Left renal cortex interstitium (tissue), 4 donors: ENCODE measurements at places on chromosomes 5 and 9. TPM values are rescaled to one million over a fixed set of nuclear protein-coding genes. Genes with fewer than 3 reads are reported as not detected.

FGF10 gene
- 8.9 TPM for polyA plus RNA-seq

GRCh38 chr9:4980086-4980727 is 4.9 kb upstream of the JAK2 start:
- DNase-seq = no peak

DNA sequence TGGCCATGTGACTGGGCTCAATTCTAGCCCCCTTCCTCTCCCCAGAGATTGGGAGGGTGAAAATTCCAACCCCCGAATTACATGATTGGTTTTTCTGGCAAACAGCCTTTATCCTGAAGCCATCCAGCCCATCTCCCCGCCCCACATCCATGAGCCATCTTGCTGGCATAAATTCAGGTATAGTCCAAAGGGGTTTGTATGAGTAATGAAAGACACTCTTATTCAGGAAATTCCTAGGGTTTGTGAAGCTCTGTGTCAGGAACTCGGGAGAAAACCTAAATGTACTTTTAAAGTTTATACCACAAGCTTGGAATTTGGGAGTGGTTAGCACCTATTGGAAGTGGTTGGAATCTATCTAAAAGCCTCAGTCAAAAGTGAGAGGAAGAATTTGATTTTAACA is 80.6 kb upstream of the SIMC1 start:
- no peak for DNase-seq

DNA sequence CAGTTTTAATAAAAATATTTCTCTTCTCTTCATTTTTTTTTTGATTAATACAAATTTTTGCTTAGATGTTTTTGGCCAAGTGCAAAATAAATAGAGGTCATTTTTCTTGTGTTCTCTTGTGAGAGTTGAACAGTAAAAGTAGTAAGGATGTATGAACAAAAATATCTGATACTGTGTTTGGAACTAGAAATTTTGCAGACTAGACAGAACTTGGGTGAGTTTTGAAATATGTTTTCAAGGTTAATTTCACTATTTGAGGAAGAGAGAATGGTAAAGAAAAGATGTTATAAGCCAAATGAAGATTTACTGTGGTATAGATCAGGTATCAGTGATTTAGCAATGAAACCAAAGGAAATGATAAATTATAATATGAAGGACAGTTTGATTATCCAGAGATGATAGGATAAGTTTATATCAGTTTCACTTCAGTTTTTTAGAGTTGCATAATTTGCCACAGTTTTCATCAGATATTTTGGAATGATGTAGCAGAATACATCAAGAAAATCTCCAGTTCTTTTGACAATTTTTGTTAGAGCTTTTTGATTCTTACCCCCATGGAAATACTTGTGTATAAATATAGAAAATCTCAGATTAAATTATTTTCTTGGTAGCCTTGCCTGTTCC is 147.9 kb upstream of the VCAN start:
- DNase-seq = no peak

GRCh38 chr5:179955630-179956029 is 47.9 kb upstream of the TBC1D9B start:
- no peak for DNase-seq

IL13 gene
- not detected for polyA plus RNA-seq

- DNase-seq = no peak
These were observed 12.4 kb downstream of the POLK start for GRCh38 chr5:75524071-75524470.

- DNase-seq = no peak
These were observed 254.2 kb upstream of the TRPC7 start for GRCh38 chr5:136619556-136619955.

CFAP77 gene
- polyA plus RNA-seq = 1.5 TPM

DNA sequence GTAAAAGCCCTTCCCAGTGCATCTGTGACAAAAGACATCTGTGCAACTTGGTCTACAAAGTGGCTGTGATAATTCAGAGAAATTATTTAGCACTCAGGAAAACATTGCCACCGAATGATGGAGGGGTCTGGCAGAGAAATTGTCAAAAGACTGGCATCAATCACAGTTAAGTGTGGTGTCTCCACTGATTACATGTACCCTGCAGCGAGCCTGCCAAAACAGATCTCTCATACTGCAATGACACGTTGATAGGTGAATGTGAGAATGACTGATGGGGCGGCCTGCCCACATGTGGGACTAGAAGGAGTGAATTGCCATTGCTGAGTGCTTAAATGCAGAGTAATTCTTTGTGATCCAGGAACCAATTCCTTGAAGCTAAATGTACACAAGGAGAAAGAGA is 136.4 kb upstream of the PCSK5 start:
- no peak for DNase-seq

DNA sequence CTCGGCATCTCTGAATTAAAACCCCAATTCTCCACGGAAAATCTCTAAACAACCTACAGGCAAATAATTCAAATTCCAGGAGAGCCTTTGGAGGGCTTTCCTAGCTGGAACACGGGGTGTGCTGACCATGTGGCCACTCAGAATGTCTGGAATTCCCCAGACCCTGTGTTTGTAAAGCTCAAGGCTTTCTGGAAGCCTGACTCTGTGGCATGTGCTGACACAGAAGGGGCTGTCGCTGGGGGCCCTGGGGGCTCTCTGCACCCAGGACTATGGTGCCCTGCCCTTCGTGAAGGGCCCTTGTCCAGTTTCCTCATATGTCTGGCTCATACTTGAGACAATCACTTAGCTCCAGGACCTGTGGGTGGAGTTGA is 29.0 kb upstream of the BOD1 start:
- DNase-seq = no peak

DNA sequence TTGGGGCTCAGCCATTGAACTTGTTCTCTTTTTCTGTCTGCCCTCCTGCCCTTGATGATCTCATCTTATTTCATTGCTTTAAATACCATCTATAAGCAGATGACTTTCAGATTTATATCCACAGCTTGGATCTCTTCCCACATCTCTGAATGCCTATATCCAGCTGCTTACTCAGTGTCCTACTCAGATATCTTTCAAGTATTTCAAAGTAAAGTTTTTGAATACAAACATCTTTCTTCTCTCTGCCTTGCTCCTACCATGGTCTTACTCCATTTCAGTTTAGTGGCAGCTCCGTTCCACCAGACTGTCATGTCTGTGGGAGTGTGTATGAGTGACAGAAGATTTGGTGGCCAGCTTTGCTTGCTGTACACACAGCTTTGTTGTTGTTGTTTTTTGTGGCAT is 59.7 kb downstream of the ERBIN start:
- DNase-seq = peak; percentile 2

DNA sequence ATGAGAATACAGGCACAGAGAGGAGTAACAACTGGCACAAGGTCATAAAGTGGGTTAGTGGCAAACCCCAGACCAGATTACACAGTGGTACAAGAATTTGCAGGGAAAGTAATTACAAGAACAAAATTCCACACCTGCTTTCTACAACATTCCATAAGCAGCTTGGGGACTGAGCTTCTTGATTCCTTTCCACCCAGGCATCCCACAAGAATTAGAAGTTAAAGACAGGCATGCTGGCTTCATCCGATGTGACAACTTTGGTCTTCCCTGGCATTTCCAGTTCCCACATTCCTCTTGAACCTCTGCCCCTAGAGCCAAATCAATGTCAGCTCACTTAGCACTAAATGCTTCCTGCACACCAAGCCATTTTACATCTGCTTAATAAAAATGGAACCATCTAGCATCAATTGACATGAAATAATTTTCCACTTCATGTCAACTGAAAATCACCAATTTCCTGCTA is 435.8 kb upstream of the PAPPA start:
- DNase-seq = no peak

- DNase-seq = no peak
These were observed 7.9 kb downstream of the FCN1 start for GRCh38 chr9:134909511-134910481.

DNA sequence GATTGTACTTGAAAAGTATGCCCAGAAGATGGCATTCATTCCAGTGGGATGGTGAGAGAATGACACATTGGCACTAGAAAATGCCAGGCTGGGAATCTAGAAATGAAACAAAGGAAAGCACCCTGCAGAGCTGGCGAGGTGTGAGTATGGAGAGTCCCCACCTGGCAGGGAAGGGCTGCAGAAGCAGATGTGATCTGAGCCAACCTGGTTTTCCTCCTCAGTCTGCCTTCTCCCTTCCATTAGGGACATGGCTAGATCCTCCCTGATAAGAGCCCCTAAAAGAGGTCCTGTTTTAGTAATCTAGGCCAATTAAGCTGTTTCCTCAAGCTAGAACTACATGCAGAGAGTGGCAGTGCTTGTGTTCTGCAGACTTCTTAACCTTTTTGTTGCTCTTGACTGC is 24.7 kb upstream of the TNFSF15 start:
- DNase-seq = no peak

DNA sequence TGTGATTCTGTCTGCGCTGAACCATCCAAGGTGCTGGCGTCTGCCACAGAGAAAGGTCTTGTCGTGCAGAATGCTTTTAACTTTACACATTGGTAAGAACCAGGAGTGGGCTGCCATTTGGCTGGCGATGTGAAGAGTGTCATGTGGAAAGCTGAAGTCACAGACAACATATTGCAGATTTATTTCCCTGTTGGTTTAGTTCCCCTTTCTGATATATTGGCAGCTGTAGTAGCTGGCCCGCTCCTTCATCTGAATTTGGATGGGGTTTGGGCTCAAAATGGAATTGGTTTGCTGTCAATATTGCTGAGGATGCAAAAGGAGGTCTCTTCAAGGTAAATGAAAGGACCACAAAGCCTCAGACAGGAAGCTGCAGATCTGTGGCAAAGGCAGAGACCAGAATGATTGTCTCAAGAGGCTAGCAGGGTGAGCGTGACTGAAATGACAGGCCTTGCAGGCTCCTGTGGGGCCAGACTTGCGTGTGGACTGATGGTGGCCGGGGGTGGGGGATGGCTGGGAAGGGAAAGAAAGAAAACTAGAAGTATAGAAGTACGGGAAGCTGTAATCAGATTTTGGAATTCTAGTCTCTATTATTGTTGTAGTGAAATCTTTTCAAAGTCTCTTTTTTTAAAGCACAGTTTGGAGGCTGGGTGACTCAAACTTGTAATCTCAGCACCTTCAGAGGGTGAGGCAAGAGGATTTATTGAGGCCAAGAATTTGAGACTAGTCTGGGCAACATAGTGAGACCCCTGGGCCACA is 25.1 kb upstream of the CD180 start:
- DNase-seq = no peak

- DNase-seq = no peak
These were observed 734.1 kb upstream of the WWC1 start for GRCh38 chr5:167557359-167557758.

- DNase-seq = no peak
These were observed 13.9 kb downstream of the REXO4 start for GRCh38 chr9:133403766-133404453.

GRCh38 chr5:128422612-128423011 is 115.4 kb downstream of the FBN2 start:
- DNase-seq = no peak

- DNase-seq = no peak
These were observed 85.7 kb upstream of the SGCD start for GRCh38 chr5:156241266-156241665.

DNA sequence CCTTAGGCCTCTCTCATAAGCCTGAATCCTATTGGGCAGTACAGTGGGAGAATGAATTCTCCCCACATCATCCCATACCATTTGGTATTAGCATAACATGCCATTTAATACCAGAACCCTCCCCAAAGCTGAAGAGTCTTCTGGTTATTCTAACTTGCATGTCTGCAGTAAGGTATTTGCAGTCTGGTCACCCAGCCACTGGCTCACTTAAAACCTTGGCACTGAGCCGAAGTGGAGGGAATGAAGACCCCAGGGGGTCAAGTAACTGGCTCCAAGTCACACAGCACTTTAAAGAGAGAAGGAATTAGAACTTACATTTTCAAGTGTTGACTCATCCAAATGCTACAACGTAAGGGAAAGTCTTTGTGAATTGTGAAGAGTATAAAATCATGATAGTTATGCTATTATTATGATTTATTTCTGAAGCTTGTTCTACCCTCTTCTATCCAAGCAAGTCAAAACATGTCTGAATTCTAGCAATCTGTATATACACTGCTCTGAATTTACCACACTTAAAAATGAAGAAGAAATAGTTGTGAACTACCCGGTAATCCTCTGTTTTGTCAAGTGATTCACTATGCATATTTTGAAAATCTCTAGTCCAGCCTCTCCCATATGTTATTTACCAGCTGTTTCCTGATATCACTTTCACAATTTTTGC is 28.5 kb downstream of the GLRA1 start:
- no peak for DNase-seq

- DNase-seq = peak; percentile 60
These were observed at the start of gene RASEF for GRCh38 chr9:83062651-83063527. RASEF (minus strand) TSS chr9:83063142; CDS start chr9:83062867, 275 bp downstream.

DNA sequence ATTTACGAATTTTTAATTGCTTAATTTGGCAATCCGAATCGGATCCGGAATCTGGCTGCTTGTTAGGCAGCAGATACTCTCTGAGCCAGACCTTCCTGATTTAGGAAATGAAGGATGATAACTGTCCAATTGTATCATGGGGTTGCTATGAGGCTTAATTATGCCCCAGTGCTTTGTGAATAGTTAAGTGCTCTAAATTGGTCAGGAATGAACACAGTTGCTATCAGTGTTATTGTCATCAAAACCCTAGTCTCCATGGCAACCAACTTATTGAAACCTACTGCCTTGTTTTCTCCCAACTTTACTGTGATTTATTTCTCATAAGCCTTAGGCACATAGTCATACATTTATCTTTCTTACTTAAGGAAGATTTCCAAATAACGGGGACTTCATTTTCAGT is 47.9 kb downstream of the MAMDC2 start:
- DNase-seq = no peak

DNA sequence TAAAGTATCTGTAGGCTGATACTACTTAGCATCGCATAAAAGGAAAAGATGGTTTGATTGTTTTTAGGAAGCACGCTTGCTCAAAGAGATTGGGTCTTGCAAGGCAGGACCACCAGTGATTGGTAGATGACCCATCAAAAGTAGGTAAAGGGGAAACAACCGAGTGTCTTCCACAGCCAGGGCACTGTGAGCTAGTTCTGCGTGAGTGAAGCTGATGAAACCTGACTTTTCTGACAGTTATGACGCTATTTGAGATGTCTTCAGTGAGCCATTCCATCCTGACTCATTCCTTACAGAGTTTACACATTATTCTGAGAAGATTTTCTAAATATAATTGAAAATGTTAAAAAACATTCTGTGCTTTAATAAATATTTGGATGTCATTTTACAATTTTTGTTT is 49.7 kb downstream of the BASP1 start:
- DNase-seq = no peak

HACD4 gene
- 3.2 TPM for polyA plus RNA-seq

DNA sequence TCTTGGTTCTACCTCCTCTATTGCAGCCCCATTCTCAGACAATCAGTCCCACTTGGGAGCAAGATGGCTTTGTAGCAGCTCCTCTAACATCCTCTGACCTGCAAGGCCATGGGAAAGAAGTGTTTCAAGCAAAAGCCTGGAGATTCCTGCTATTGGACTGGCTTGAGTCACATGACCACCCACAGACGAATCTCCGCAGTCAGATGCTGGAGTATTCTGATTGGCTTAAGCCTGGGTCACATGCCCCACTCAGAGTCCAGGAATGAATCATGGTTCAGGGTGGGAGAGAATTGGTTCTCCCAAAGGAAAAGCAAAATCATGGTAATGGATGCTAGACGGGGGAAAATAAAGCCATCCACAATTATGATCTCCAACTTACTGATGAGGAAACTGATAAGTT is 22.6 kb upstream of the LMX1B start:
- DNase-seq = no peak
